ENCODE measurements at places on chromosomes 1 and 21.

- H3K4me3 ChIP-seq: no peak overlapping the region
- peaks cover 21% of the 10 kb centered on the region for H3K36me3 ChIP-seq
- peaks cover 56% of the 10 kb centered on the region for H3K4me1 ChIP-seq
- H3K27ac ChIP-seq: peak overlapping the region; percentile 89
- no peak for DNase-seq
- H3K27me3 ChIP-seq: no peaks in the 10 kb centered on the region
Observed at GRCh38 chr1:23101101-23101827, 67.4 kb downstream of the LUZP1 start.

DNA sequence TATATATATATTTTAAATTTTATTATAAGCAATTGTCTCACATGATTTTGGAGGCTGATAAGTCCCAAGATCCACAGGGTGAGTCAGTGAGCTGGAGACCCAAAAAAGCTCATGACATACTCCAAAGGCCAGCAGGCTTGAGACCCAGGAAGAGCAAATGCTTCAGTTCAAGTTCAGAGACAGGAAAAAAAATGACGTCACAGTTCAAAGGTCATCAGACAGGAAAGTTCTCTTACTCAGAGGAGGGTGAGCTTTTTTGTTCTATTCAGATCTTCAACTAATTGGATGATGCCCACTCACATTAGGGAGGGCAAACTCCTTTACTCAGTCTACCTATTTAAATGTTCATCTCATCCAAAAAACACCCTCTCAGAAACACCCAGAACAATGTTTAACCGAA is 18.2 kb downstream of the RXRG start:
- H3K4me3 ChIP-seq: no peak overlapping the region
- no peaks in the 10 kb centered on the region for H3K36me3 ChIP-seq
- H3K27ac ChIP-seq: no peak overlapping the region
- DNase-seq: no peak
- no peaks in the 10 kb centered on the region for H3K27me3 ChIP-seq

GRCh38 chr21:35303085-35303484 is 254.0 kb upstream of the RUNX1 start:
- peak; percentile 76 for DNase-seq
- no peaks in the 10 kb centered on the region for H3K36me3 ChIP-seq
- no peaks in the 10 kb centered on the region for H3K27me3 ChIP-seq

DNA sequence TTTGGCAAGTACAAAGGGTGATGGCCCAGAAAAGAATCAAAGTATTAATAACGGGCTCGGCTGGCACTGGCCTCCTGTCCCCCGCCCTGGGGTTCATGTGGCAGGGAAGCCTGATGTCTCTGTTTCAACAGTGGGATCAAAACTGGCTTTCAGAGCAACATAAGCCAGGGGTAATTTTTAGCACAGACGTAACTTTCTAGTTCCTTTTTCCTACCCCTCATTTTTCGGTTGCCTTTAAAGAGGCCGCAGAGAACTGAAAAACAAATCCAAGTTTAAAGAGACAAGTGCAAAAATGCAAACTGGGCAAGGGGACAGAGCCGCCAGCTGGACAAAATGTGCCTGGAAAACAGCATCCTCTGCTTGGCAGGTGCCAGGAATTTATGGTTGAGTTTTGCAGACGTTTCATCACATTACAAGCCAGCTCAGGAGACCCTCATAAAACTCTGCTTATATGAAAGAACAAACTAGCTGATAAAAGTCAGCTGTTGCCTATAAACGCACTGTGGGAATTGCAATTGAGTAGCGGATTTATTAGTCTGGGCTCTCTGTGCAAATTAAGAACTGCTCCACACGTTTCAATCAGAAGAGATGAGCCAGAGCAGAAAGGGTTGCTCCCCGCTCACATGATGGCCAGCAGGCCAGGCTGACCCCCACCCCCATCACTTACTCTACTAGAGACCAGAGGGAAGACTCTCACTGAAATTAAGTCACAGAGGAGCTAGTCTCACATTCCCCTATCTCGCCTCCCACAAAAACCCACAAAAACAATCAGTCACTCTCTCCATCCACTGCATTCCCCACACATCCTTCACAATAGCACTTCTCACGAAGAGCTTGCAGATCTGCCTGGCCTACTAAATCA is 15.8 kb upstream of the CDCA8 start:
- no peak overlapping the region for H3K27ac ChIP-seq
- no peaks in the 10 kb centered on the region for H3K4me1 ChIP-seq
- peaks cover 6% of the 10 kb centered on the region for H3K27me3 ChIP-seq
- no peak for DNase-seq
- no peaks in the 10 kb centered on the region for H3K36me3 ChIP-seq

DNA sequence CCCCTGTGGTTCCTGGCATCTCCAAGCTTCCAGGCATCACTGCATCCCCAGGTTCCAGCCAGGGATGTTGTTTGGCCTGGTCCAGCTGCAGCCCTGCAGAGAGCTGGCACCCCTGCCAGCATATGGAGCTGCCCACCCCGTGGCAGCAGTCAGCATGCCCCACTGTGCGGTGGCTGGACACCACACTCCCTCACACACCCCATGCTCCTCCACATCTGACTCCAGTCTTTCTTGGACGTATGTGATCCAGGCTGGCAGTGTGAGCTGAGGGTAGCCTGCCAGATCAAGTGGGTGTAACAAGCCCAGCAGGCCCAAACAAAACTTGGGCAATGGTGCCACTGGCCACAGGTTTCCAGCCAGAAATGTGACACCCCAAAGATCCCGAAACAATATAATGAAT is 620.4 kb downstream of the RWDD3 start:
- H3K27me3 ChIP-seq: no peaks in the 10 kb centered on the region
- DNase-seq: no peak
- H3K4me1 ChIP-seq: no peaks in the 10 kb centered on the region
- H3K27ac ChIP-seq: no peak overlapping the region

DNA sequence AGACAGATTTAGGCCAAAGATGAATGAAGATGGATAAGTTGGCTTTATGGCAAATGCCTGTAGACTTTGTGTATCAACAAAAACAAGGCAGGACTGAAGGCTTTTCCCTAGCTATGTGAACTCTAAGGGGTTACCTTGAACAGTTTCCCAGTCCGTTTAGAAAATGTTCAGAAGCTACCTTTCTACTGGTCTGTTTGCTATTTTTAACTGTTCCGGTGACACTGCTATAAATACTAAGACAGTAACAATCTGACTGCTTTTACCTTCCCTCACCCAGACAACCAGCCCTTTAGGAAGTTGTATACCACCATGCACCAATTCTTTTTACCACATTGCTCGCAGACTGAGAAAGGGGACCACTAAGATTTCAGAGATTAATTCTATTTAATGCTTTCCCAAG is 102.2 kb downstream of the PHTF1 start:
- no peak overlapping the region for H3K4me3 ChIP-seq
- no peak overlapping the region for H3K27ac ChIP-seq
- H3K27me3 ChIP-seq: no peaks in the 10 kb centered on the region
- no peak for DNase-seq
- no peaks in the 10 kb centered on the region for H3K36me3 ChIP-seq

- DNase-seq: peak; percentile 54
- no peaks in the 10 kb centered on the region for H3K36me3 ChIP-seq
- H3K27me3 ChIP-seq: no peaks in the 10 kb centered on the region
- H3K4me3 ChIP-seq: peak overlapping the region; percentile 3
- H3K4me1 ChIP-seq: peaks cover 29% of the 10 kb centered on the region
- peak overlapping the region; percentile 52 for H3K27ac ChIP-seq
Observed at GRCh38 chr1:20355828-20356735, 65.4 kb downstream of the VWA5B1 start.

GRCh38 chr1:84781946-84782771 is 91.9 kb upstream of the SSX2IP start:
- no peaks in the 10 kb centered on the region for H3K27me3 ChIP-seq
- peaks cover 6% of the 10 kb centered on the region for H3K4me1 ChIP-seq
- H3K36me3 ChIP-seq: no peaks in the 10 kb centered on the region
- no peak for DNase-seq
- no peak overlapping the region for H3K27ac ChIP-seq

DNA sequence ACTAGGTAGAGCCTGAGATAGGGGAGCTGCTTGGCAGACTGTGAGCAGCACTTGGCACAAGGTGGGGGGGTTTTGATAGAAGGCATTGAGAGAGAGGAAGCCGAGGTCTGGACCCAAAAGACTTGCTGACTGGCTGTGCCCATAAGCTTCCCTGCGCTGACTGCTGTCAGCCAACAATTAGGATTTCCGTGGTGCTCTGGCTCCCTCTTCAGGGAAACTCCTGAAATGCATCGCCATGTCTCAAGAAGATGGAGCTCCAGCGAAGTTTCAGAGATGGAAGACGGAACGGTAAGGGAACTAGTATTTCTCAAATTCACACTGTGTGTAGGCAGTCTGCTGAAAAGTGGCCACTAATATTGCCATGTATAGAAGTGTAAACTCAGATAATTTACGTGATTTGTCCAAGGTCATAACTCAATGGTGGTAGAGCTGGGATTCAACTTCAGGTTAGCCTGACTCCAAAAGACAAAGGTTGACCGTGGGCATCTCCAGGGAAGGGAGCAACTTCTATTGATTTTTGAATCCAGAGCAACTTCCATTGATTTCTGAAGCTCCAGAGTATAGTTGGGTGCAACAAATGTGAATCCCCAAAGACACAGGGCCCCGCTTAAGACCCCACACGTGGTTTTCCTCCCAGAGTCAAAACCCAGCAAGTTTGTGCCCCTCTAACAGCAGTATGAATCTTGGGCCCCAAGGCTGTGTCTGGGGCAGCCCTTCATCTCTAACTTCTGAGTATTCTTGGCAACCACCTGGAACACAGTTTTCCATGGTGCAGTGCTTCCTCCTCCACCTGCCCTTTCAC is 44.5 kb upstream of the CRNN start:
- H3K27me3 ChIP-seq: no peaks in the 10 kb centered on the region
- DNase-seq: peak; percentile 33
- H3K27ac ChIP-seq: no peak overlapping the region
- H3K4me3 ChIP-seq: no peak overlapping the region
- H3K4me1 ChIP-seq: peaks cover 6% of the 10 kb centered on the region
- no peaks in the 10 kb centered on the region for H3K36me3 ChIP-seq

GRCh38 chr1:170657275-170657853 is 6.6 kb upstream of the PRRX1 start:
- peaks cover 5% of the 10 kb centered on the region for H3K4me1 ChIP-seq
- peaks cover 24% of the 10 kb centered on the region for H3K27me3 ChIP-seq
- no peak for DNase-seq

DNA sequence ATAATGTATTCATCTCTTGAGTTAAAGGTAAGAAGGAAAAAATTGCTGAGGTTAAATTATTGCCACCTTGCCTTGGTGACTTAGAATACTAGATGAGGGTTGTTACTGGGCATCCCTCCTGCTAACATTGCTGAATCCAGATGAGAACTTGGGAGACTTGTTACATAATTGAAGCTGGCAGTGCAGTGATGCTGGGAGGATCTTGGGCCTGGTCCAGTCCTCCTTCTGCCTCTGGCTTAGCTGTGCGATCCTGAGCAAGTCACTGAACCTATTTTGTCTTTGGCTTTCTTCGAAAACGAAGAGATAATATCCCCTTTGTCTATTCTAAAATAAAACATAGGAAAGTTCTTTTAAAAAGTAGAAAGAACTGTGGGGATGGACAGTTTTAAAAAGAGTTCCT is 244.9 kb upstream of the NRIP1 start:
- no peak overlapping the region for H3K27ac ChIP-seq
- no peaks in the 10 kb centered on the region for H3K36me3 ChIP-seq
- DNase-seq: no peak
- H3K27me3 ChIP-seq: no peaks in the 10 kb centered on the region

GRCh38 chr1:239739919-239740318 is 351.8 kb upstream of the FMN2 start:
- DNase-seq: no peak
- H3K27me3 ChIP-seq: no peaks in the 10 kb centered on the region
- no peak overlapping the region for H3K4me3 ChIP-seq
- no peaks in the 10 kb centered on the region for H3K36me3 ChIP-seq
- H3K27ac ChIP-seq: no peak overlapping the region

DNA sequence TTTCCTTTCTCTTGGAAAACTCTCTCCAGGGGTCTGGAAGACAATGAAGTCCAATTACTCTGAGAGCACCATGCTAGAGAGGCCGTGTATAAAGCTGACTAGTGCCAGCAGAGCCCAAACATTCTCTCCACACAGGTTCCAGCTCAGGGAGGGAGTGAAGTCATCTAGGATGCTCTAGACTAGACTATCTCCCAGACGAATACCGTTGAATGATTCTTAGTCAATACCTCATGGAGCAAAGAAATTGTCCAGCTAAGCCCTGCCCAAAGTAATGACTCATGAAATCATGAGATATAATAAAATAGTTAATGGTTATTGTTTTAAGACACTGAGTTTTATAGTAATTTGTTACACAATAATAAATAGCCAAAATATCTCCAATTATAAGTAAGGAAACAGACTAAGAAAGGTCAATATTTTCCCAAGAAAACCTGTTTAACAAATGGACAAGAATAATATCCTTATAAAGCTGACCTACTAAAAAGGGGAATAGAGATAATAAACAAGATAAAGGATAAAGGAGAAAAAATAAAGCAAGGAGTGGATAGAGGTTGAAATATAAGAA is 163.9 kb upstream of the LRRC7 start:
- no peak for DNase-seq
- H3K4me1 ChIP-seq: no peaks in the 10 kb centered on the region
- no peak overlapping the region for H3K27ac ChIP-seq
- no peak overlapping the region for H3K4me3 ChIP-seq

DNA sequence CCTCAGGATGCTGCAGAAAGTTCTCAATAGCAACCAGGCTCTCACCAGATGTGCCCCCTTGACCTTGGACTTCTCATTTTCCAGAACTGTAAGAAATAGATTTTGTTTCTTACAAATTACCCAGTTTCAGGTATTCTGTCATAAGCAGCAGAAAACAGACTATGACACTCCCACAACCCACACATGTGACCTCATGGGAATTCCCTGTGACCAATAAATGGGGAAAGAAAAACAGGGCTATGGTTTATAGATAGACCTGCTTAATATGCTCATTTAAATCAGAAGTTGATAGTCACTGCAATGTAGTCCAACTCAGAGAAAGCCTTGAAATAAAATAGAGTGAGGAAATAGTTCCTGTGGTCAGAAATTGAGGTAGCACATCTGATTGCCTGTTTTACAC is 380.9 kb upstream of the PTBP2 start:
- no peak overlapping the region for H3K27ac ChIP-seq
- H3K27me3 ChIP-seq: no peaks in the 10 kb centered on the region
- no peaks in the 10 kb centered on the region for H3K36me3 ChIP-seq
- H3K4me1 ChIP-seq: no peaks in the 10 kb centered on the region

Measured in keratinocyte (primary cell).